NCI-H460 (cell line): ENCODE measurements at places on chromosomes 7 and 10.

DNA sequence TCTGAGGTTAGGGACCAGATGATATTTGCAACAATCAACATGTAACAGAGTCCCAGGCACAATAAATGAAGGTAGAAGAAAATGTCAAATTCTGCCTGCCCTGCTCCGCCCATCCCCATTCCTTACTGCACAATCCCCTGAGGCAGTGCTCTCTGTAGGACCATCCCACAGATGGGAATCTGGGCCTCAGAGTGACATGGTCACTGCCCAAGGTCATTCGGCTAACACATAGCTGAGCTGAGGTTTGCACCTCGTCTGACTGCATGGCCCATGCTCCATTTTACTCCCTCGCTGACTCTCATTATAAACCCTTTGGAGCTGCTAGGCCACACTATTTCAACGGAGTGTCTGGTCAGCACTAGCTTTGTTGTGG is 1.2 kb downstream of the HOGA1 start:
- DNase-seq = no peak

- DNase-seq = no peak
Observed at GRCh38 chr10:118957443-118957825, 72.1 kb upstream of the NANOS1 start.

GRCh38 chr10:101611096-101611905 is 23.2 kb downstream of the DPCD start:
- no peak for DNase-seq

DNA sequence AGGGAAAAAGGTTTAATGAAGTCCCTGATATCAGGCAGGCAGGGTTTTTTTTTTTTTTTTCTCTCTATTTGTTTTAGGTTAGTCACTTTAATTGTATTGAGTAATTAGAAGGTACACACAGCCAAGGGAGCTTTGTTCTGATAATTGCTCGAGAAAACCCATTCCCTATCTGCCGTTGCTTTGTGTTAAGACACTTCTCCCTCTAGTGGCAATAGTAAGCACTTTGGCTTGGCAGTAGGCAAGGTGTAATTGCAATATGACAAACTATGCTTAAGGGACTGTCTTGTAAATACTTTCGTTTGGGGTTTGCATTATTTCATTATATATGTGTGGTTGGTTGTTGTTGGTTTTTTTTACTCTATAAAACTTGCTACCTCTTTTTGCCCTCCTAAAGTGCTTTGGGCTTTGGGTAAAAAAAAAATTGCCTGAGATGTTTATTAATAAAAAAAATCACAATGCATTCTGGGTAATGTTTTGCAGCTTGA is 113.4 kb downstream of the BTRC start:
- DNase-seq = peak; percentile 70

DNA sequence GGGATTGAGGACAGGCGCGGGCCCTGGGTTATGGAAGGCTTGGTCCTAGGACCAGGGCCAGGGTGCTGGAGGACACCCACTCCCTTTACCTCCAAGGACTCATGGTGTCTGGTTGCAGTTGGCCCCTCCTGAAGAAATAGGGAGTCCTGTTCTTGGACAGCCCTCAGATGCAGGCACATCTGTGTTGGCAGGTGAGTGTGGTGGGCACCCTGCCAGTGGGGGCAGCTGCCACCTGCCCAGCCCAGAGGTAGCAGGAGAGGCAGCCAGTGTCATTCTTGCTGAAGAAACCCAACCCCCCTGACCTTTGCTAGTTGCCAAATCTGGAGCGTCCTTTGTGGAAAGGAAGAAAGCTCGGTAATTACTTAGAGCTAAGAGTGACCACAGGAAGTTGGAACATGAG is 8.3 kb downstream of the GALNT17 start:
- DNase-seq = no peak

- peak; percentile 73 for DNase-seq
Observed at GRCh38 chr7:95723583-95724180, 48.7 kb upstream of the DYNC1I1 start.

- DNase-seq = no peak
Observed at GRCh38 chr10:49140304-49141177, 6.7 kb upstream of the FAM170B start.

- no peak for DNase-seq
Observed at GRCh38 chr10:70931168-70931815, 42.9 kb upstream of the PCBD1 start.

GRCh38 chr7:36149694-36150452 is 3.2 kb upstream of the EEPD1 start:
- DNase-seq = no peak

GRCh38 chr7:139479620-139480019 is 3.9 kb downstream of the KLRG2 start:
- DNase-seq = no peak

GRCh38 chr7:126972571-126972970 is 280.2 kb downstream of the GRM8 start:
- no peak for DNase-seq

- DNase-seq = no peak
Observed at GRCh38 chr7:155538293-155538692, 8.1 kb downstream of the CNPY1 start.

DNA sequence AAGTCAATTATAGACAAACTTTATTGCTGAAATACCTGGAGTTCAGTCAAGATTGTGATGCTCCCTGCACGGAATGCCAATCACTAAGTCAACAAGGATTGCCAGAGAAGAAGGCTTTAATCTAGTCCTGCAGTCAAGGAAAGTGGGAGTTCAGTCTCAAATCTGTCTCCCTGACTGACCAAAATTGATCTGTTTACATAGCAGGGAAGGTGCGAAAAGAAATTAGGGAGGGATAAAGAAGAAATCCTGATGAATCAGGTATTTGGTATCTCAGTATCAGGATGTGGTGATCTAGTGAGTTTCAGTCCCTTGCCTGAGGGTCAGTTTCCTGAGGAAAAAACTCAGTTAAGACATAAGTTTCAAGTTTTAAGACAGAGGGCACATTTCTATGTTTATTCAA is 2.1 kb upstream of the AKR1D1 start:
- DNase-seq = no peak

GRCh38 chr7:134875867-134876266 is 96.4 kb downstream of the CALD1 start:
- DNase-seq = no peak

DNA sequence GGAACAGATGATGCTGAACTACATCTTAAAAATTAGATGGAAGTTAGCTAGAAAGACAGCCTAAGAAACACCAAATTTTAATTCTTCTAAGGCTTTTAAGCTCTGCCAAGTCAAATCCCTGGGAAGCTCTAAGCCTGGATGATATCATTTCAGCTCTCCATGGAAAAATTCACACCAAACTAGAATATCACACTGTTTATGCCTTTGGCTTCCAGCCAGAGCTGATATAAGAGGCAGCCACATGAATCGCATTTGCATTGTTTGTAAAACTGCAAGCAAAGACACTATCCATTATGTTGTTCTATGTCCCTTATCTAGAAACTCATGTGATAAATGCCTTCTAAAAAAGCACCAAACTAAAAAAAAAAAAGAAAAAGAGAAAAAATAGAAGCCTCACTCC is 430.4 kb downstream of the GRID1 start:
- no peak for DNase-seq

DNA sequence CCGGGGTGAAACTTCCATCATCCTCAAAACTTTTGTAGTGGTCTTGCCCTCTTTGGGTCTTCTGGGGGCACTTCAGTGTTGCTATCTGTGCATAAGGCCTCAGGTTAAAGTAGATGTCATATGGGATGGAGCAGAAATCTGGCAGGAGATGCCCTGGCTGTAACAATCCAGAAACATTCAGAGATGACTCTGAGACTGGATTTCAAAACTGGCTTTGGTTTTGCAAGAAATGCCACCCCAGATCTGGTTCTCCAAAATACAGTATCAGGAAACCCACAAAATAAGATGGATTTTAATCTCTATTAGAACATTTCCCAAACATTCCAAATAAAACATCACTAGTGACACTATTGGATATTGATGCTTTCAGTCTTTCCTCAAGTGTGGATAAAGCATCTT is 191.5 kb downstream of the REEP3 start:
- no peak for DNase-seq

DNA sequence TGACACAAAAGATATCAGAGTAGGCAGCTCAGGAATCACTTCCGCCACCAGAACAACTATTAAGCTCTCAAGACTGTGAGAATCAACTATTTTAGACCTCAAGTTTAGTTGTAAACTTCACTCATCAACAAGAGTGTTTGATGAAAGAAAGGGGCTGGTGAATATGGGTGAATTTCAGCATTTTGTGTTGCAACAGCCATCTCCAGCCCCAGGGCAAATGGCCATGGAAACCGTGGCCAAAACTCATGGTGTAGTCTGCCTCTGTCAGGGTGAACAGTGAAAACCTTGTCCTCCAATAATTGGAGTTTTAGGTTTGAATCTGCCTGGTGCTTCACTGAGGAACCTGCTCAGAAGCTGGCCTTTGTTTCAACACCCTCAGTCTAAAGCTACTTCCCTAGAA is 60.0 kb downstream of the POLR1F start:
- DNase-seq = no peak

DNA sequence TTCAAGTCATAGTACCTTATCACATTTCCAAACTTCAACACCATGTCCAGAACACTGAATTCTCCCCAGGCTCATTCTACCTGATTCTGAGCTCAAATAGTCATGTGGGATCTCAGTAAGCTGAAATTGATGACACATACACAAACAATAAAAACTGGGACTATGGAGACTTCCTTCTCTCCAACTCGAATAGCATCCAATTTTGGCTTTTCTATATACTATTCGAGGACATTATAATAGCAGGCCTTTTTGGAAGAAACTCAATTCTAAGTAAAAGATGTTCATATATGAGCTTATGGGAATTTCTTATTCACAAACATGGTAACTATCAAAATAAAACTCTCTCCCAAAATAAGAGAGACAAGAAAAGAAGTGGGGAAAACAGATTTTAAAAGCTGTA is 551 bp upstream of the TAS2R40 start:
- DNase-seq = no peak

- no peak for DNase-seq
Observed at GRCh38 chr10:125203186-125203800, 42.9 kb upstream of the CTBP2 start.

- no peak for DNase-seq
Observed at GRCh38 chr7:105127179-105127578, 113.2 kb downstream of the KMT2E start.

DNA sequence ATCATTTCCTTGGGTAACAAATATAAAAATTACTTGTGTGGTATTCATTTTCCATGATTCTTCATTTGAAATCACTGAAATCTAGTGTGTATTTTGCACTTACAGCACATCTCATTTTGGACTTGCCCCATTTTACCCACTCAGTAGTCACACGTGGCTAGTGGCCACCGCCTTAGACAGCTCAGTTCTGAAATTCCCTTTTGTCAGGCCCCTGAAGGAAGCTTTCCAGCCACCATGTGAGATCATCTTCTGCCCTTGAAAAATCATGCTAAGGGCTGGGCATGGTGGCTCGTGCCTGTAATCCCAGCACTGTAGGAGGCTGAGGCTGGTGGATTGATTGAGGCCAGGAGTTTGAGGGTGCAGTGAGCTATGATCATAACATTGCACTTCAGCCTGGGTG is 79.3 kb downstream of the PLXDC2 start:
- no peak for DNase-seq

DNA sequence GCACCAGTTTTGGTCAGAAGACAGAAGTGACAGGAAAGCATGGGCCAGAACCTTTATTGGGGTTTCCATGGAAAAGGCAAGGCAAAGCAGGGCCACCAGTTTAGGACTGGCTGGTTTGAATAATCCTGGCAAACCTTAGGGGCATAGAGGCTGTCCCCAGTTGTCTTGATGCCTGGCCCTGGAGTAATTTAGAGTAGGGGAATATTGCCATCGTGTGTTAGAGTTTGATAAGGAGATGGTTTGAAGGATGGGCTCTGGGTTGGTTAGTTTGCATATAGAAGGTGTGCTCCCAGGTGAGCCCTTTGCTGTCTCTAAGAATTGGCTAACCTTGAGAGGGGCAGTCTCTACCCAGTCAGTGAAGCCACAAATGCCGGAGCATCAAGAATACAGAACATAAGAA is 79.6 kb downstream of the ZNF777 start:
- no peak for DNase-seq

DNA sequence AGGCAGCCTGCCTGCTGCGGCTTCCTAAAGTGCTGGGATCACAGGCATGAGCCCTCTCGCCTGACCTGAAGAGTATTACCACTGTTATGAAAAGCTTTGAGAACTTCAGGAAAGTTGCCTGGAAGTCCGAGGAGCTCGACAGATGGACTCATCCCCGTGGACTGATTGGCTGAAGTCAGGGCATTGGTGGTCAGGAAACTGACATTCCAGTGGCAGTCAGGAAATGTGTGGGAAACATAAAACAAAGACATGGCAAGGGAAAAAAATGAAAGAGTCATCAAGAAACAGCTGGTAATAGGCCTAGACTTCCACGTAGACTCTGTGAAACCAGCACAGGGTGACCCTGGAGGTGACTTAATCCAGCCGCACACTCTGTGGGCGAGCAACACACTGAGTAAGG is 123.3 kb downstream of the CDH23 start:
- DNase-seq = no peak

DNA sequence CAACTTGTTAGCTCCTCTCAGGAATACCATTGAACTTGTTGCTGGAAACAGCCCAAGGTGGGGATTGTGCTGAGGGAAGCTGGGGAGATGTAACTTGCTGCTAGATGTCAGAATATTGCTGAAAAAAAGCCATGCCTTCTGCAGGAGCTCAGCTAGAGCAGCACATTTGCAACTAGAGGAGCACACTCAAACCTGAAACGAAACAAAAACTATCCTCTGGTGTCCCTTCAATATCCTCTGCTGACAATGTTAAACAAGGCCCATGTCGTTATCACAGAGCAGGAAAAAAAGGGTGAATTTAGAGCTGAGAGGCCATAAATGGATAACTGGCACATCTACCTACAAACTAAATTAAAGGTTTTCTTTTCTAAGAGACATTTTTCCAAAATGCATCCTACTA is 53.7 kb upstream of the MACC1 start:
- DNase-seq = no peak

DNA sequence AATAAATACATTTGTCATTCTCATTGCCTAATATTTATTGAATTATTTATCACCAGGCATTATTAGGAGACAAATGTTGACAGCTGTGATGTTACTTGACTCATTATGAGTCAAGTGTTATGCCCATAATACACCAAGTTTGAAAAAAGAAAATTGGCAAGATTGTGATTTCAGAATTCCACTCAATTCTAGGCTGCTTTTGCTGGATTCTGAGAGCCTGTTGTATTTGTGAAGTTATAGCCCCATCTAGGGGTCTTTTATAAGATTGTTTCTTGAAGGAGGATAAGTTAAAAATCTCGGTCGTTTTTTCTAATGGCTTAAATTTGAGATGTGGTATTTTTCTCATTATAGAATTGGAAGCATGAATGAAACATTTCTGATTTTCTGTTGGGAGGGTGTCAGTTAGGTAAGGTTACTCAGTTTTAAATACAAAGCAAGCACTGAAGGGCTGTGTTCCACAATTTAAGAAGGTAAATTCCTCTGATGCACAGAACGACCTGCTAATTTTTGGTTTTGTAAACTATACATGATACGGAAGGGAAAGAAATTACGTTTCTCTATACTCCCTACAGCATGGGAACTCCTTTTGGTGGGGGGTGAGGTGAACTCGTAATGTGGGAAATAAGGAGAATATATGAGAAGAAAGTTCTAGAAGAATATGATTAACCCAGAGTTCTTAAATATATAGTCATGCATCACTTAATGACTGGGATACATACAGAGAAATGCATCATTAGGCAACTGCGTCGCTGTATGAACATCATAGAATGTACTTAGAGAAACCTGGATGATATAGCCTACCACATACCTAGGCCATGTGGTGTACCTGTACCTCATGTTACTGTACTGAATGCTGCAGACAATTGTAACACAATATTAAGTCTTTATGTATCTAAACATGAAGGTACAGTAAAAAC is 2.6 kb downstream of the STK31 start:
- DNase-seq = peak; percentile 64
